ENCODE measurements at places on chromosomes 5 and 9.

GRCh38 chr5:116437922-116438578 lies 136.6 kb downstream of the SEMA6A start:
- DNase-seq: no peak

- DNase-seq: no peak
Observed at GRCh38 chr5:148829734-148830133, 3.3 kb downstream of the ADRB2 start.

- DNase-seq: no peak
Observed at GRCh38 chr9:82369251-82369945, 380.8 kb downstream of the SPATA31D1 start.

DNA sequence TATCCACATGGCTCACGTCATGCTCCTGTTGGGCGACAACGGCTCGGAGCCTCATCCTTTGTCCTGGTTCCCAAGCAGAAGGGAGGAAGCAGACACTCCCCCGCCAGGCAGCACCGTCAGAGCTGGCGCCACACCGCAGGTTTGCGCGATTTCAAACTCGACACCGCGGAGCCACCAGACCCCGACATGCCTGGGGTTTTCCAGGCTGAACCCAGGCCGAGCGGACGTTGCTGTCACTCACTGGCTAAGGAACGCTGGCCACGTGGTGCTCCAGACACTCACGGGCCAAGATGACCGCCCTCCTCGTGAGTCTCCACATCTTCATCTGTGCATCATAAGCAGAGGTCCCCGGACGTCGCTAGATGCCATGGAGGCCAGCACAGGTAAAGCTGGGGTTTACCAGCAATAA lies 9.0 kb downstream of the TERT start:
- DNase-seq: no peak

GRCh38 chr5:135578685-135579341 lies at the start of gene CXCL14:
CXCL14 (minus strand) TSS chr5:135578991; CDS start chr5:135578778, 213 bp downstream.
- DNase-seq: no peak

DNA sequence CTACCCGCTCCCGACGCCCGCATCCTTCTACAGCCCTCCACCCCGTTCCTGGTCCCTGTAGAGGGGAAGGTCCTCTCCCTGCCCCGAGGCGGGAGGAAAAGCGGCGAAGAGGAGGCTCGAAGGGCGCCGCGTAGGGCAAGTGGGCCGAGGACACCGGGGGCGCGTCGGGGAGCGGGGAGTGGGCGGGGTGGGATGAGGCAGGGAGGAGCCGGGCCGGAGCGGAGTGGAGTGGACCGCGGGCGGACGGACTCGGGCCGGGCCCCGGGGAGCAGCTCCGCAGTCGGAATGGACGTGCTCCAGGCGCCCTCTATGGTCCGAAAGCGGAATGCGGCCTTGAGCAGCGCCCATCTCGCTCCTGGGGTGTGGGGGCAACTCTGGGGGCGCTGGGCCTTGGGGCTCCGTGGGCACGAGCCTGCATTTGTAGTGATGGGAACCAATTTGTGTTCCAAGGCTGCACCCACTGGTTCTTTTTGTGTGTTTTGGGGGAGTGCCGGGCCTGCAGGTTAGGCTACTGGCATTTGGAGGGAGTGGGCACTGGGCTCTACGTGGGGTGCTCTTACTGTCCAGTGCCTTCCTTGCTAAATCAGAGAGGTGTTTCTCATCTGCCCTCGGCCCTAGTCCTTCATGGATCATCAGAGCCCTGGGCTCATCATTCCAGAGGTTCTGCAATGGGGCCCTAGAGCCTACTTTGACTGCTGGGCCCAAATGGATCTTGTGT lies 7.3 kb downstream of the IRX1 start:
- no peak for DNase-seq

DNA sequence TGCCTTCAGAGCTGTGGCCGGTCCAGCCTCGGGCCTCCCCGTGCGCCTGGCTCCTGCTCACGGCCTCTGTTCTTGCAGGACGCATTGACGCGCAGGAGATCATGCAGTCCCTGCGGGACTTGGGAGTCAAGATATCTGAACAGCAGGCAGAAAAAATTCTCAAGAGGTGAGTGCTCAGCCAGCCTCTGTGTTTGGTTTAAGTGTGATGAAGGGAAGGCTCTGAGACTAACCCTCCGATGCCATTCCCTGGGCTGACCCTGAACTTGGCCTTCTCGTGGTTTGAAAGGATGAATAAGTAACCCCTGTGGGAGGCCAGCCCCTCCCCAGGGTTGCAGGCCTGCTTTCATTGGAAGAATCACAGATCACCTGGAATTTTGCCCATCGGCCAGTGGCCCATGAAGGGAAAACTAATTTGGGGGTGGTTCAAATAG lies 26.3 kb downstream of the PTGES2 start:
- DNase-seq: no peak

- DNase-seq: peak; percentile 8
Observed at GRCh38 chr5:130720355-130720754, 444.7 kb downstream of the HINT1 start.

- DNase-seq: no peak
Observed at GRCh38 chr9:112640311-112640710, 77.6 kb downstream of the INIP start.

GRCh38 chr5:104199771-104200170 lies 637.2 kb upstream of the NUDT12 start:
- no peak for DNase-seq

DNA sequence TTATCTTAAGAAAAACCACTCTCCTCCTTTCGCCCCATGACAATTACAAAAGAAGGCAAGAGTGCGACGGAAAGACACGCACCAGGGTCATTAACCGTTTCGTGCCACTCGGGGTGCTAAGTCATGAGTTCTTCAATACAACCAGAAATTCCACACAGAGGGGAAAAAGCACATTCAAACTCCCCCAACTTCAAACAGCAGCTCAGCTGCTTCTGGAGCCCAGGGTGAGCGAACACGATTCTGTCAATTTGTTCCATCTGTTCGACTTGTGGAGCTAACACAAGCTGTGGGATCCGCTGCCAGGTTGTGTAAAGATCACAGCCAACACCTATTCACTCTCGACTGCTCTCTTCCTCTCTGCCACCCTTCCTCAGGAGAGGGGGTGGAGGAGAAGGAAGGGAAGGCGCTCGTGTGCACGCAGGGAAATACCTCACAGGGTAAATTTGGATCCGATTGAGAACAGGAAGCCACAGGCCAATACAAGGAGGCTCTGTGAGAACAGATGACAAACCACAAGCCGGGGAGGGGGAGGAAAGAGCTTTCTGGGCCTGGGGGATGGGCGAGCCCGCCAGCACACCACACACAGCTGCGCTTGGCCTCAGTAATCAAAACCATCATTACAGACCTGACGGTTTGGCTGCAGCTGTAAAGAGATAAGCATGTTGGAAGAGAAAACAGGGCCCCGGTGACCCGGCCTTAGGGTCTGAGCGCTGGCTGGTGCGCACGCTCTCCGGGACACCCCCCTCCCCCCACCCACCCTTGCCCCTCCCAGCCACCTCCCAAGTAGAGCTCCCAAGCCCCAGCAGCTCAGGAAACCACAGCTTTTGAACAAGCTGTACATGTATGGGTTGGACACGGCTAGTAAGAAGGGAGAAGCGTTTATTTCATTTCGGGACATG lies 54.3 kb downstream of the PTCH1 start:
- no peak for DNase-seq

DNA sequence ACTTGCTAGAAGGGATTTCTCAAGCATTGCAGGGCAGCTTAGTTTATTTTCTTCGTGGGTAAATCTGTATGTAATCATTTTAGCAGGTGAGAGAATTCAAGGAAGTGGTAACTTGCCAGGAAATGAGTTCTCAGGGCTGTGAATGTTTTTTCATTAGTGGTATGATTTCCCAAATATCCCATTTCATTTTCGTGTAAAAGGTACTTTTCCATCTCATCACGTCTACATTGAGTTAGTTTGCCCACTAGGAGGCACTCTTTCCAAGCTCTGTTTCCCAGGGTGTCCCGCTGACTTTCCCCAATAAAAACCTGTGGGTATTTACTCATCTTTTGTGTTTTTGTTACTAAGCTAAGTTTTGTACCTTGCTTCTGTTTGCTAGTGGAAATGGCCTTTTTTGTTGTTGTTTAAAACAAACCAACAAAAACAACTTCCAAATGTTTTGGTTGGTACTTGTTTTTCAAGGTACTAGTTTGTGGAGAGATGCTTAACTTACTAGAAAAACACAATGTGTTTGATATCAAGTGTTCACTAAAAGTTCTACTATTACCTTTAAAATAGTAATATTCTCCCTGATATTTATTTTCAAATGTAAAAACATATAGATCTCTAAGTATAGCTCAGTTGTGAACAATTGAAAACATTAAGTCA lies 373.6 kb downstream of the ADGRV1 start:
- DNase-seq: peak; percentile 21

- no peak for DNase-seq
Observed at GRCh38 chr9:68821911-68822310, 116.9 kb downstream of the PIP5K1B start.

GRCh38 chr9:6405371-6405770 lies 7.6 kb upstream of the UHRF2 start:
- no peak for DNase-seq

DNA sequence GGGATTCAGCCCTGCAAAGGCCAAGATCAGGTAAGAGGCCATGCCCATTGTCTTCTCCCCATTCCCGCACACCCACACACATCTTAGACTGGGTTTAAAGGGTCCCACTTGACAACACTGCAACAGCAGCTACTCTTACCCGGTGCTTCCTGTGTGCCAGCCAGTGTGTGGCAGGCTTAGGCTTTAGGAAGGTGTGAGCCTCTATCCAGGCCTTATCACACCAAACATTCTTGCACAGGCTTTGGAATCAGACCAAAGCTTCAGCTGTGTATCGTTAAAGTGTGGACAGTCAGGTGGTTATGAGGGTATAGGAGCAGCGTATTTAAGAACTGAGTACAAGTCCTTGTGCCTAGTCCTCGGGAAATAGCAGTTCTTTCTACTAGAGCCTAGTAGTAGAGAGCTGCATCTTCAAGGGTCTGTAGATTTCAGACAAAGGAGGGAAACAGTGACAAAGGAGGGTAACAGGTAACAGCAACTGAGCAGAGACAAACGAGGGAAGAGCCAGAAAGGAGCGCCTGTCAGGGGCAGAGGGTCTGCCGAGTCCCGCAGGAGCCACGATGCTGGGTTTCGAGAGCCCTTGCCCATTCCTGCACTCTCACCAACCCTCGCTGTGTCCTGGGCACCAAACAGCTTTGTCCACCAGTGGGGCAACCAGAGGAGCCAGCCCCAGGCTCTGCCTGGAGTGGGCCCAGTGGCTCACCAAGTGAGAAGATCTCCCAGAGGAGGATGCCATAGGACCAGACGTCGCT lies 30.9 kb downstream of the CSF1R start:
- no peak for DNase-seq

DNA sequence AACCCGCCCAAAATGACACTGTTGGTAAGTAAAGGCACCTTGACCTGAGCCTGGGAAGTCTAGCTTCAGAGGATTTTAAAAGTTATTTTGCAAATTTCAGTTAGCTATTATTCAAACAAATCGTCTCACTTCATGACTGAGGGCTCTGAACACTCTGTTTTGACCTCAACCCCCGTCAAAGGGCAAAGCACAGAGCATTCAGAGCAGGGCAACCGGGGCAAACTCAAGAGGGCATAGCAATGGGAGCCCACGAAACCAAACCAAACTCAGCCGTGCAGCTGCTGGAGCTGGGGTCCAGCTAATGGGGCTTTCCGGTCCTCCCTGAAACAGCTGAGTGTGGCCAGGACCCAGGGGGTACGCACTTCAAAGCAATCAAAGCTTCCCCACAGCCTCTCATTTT lies 1.6 kb downstream of the C9 start:
- DNase-seq: no peak

GRCh38 chr5:160846642-160847041 lies 5.4 kb downstream of the ATP10B start:
- DNase-seq: no peak

All from SHP77 (cell line).